ENCODE measurements at places on chromosomes 2 and 18.

GRCh38 chr2:73821227-73821626 is 7.5 kb upstream of the STAMBP start:
- no peak for DNase-seq

GRCh38 chr2:225414902-225415301 is 15.4 kb downstream of the NYAP2 start:
- DNase-seq = no peak

GRCh38 chr2:216574046-216574445 is 59.2 kb upstream of the IGFBP2 start:
- no peak for DNase-seq

DNA sequence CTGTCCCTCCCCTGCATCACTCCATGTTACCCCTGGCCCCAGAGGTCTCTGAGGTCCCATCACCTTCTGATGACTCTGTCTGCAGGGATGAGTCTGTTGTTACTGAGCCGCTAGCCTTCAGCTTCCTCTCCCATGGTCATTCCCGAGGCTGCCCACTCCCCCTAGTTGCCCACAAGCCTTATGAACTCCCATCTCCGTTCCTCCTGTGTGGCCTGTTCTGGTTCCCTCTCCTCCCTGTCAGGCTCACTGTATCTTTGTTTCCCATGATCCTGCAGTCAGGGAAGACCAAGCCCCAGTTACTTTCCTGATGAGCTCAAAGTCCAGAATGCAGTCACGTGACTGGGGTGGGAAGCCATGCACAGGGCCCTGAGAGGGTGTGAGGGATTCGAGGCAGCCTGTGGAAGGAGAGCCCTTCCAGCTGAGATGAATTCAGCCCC is 39.5 kb downstream of the INPP4A start:
- DNase-seq = no peak

DNA sequence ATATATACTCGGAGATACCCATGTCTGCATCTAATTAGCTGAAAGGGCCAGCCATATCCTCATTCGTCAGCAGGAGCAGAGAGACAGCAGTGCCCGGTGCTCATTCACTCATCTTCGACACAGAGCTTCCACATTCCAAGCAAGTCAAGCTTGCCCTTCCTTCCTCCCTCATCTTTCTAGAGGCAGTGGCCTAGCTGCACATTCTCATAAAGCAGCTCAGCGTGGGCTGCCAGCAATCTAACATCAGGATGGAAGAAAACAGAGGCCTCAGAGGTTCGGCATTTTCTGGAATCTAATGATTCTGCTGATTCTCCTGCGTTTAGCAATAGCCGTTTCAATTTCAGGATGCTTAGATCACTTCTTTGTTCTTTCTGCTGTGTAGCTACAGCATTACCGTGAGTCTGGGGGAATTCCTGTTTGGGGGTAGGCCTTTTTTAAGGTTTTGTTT is 68.8 kb downstream of the CLHC1 start:
- DNase-seq = no peak

DNA sequence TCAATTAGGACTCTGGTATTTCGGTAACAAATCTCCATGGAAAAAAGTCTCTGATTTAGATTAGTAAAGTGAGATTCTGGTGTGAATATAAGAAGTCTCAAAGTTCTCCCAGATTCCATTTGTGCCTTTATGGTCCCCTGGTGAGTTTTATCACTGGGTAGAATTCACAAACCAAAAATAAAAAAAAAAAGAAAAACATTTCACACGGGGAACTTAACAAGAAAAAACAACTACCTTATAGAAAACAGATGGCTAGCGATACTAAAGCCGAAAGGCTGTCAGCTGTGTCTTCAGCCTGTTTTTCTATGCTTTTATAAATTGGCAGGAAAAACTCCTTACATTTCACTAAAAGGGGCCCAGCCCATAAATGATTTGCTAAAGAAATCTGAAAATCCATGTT is 50.6 kb downstream of the COL5A2 start:
- DNase-seq = no peak

DNA sequence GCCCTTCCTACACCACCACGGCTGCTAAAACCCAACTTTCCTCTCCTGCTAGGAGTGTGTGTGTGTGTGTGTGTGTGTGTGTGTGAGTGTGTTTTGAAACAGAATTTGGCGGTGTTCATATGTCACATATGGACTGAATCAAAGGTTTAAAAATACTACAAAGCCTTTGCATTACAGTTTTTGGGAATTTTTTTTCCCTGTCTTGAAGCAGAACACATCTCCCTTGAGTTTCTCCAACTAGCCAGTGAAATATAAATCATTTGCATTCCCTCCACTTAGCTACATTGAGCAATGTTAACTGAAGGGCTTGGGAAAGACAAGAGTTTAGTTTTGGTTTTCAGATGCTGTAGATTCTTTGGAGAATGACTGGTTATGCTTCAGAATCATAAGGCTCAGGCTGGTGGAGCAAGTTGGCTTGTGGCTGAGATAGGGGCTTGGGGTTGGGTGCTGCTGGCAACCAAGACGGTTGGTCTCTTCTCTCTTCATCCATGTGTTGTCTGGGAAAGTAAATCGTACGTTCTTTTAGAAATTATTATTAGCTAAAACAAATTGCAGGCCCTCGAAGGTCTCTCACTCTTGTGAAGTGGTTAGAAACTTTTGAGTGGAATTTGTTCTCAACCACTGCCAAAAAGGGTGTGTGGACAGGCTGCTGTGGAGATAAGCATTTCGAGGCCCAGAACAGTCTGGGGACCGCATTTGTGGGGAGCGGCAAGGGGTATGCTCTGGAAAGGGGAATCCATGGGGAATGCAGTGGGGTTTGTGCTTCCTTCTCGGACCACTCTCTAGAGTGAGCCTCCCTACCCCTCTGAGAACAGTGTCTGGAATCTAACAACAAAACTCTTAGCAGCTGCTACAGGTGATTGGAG is 1.4 kb downstream of the NRP2 start:
- no peak for DNase-seq

DNA sequence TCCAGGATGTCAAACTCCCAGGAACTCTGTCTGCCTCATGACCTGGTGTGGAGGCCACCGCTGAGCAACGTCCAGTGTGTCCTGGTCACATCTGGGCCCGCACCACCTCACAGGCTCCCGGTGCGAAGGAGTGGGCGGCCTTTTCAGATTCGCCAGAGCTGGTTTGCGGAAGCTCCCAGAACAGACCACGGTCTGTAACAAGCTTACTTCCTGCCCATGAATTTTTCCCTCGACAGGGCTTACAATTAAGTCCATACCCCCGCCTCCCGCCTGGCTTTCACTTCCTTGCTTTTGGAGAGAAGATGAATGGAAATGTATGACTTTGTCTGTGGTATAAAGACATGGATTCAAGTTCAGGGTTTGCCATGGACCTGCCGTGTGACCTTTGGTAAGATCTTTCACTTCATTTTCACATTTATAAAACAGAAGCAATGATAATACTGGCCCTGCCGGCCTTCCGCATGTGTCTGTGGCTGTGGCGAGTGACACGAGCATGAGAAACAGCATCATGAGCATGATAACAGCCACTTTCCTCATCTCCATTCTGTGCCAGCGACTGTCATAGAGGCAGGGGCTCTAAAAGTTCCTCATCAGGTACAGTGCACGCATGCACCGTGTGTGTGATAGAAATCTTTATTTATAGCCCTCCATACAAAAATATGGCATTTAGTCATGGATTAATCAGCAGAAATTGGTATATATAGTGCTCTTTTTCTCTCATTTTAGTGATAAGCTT is 31.0 kb upstream of the KCNF1 start:
- DNase-seq = no peak

DNA sequence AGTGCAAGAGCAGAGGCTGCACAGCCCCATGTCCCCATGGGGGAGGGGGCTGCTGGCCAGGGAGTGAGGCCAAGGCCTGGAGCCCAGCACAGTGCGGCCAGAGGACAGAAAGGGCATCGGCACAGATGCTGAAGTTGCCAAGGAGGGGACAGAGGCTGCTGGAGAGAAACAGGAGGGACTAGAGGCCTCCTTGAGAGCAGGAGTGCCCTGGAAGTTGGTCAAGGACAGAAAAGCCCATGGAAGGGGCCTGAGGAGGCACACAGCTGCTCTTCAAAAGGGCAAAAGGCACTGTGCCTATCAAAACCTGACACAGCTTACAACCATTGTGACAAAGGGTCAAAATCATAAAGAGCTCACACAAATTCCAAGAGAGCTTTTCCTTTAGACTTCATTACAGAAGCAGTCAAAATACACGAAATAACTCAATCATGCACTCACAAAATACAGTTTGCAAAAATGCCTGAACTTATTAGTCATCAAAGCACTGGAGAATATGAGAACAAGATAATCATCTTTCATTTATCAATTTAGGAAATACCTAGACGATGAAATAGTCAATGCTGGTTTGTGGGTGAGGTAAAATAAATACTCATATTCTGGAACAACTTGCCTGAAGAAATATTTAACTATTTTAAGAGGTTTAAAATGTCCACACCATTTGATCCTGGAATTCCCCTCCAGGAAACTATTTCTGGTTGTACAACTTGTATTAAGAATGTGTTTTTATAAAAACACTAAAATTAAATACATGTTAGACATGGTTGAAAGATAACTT is 79.6 kb downstream of the USP40 start:
- no peak for DNase-seq

DNA sequence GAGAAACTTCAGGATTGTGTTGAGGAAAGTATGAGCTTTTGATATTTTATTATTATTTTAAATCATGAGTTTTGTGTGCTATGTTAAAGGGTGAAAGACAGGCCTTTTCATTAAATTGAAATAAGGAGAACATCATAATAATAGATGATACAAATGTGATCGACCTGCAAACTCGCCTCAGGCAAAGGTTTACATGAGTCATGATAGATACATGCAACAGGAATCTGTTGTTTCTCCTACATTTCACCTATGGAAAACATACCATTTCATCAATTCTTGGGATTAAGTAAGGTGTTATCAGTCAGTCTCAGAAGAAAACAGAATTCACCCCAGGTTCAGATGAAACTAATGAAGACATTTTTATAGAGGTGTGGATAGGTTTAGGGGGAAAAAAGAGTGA is 1992.5 kb upstream of the PIK3C3 start:
- DNase-seq = no peak

DNA sequence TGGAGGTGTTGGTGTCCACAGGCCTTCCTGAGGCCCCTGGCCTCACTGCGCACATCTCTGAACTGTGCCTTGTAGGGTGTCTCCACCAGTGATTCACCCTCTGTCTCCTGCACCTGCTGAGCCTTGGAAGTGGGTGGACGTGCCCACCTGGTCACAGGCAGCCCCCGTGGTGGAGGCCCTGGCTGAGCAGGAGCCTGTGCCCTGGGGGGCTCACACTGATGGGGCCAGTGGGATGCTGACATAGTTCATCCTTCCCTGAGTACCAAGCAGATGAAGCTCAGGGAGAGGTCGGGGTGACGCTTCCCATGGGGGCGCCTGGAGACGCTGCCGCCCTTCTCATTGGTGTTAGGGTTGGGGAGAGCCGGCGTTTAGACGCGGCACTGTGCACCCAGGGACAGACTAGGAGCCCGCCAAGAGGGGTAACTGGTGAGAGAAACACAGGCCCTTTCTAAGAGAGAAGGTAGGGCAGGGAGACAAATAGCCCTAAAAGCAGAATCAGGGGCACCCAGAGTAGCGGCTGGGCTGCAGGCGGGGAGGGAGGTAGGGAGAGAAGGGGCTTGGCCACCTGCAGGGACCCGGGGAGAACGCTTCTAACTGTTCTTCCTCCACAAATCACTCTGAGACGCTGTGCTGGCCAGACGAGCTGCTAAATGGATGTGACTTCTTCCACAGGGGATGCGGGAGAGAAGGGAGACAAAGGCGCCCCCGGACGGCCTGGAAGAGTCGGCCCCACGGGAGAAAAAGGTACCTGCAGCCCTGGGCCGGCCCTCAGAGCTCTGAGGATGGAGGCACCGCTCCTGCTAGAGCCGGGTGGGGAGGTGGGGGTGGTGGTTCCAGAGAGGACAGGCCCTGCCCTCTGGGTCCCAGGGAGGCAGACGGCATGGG is 18.0 kb downstream of the COLEC11 start:
- no peak for DNase-seq

DNA sequence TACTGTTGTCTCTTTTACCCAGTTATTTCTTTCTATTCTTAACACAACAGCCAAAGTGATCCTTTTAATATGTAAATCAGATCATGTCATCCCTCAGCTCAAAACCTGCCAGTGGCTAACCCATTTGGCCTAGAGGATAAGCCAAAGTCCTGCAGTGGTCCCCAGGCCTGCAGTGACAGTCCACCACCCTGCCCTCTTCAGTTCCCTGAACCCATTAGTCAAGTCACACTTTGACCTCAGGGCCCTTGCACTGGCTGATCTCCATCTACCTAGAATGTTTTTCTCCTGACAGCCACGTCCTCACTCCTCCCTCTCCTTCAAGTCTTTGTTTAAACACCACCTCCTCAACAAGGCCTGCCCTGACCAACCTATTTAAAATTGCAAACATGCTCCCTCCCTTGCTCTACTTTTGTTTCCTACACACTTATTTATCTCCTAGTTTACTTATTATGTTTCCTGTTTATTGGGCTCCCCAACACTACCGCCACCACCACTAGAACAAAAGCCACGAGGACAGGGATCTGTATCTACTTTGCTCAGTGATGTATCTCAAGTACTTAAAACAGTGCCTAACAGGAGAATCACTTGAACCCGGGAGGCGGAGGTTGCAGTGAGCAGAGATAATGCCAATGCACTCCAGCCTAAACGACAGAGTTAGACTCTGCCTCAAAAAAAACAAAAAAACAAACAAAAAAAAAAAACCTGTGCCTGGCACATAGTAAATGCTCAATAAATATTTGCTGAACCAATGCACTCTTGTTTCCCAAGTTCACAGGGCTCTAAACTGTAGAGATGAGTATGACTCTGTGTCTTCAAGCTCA is 9.3 kb downstream of the MREG start:
- no peak for DNase-seq

GRCh38 chr2:33212151-33212550 is 264.3 kb upstream of the RASGRP3 start:
- DNase-seq = no peak

- no peak for DNase-seq
Observed at GRCh38 chr2:73739101-73739500, 2.0 kb upstream of the TPRKB start.

DNA sequence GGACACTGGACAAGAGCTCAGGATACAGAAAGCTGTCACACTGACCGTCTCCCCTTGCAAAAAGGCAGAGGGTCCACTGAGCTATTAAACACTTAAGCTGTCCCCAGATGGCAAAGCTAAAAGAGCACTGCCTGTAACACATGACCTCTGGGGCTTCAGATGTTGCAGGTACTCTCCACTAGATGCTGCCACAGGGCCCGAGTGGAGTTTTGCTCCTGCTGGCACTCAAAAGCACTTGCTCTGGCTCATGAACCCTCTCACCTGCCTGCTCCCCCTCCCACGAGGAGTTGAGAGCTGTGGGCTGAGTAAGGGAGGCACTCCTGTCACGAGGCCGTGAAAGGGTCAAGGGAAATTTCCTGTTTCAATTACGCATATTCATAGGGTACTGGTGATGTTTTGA is 227.9 kb downstream of the PRKCE start:
- no peak for DNase-seq

- DNase-seq = no peak
Observed at GRCh38 chr18:63099091-63099840, 220.3 kb downstream of the BCL2 start.
